HS-5 (cell line): ENCODE measurements at places on chromosomes 2 and 18.

DNA sequence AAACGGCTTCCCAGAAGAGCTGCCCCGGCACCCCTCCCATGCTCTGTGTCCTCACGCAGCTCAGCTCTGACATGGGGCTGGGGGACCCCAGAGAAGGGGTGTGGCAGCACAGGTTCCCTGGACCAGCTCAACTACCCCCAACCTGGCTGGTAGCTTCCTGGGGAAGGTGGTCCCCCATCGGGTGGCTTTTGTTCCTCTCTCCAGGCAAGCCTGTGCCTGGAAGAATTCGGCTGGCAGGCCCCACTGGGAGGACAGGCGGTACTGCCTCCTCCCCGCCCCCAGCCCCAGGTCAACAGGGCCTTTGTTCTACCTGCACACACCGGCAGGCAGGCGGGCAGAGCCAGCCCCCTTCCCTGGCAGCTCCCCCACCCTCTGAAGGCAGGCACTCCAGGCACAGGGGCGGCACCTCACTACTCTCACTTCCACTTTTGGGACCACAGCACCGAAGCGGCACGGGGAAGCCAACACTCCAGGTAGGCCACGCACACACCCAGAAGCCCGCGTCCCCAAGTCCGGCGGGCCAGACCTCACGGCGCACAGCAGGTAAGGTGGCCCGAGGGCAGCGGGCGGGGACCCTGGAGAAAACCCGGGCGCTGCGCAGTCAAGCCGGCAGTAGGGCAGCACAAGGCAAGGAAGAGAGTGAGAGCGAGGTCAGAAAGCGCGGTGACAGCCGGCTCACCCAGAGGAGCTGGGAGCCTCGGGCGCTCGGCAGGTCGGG lies 1.3 kb downstream of the HS6ST1 start:
- DNase-seq, result no peak

DNA sequence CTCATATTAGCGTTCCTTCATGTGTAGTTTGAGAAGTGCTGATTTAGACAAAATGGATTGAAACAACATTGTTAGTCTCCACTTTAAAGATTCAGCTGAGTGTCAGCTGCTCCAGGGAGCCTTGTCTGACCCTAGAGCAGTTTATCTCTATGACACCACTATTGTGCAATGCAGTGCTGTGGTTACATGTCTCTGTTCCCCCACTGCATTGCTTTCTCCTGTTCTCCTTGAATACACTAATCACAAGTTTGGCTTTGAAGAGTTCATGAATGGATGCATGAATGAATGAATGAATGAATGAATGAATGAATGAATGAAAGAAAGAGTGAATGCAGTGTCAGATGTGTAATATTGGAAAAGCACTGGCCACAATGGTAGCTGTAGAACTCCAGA lies 38.3 kb downstream of the GCG start:
- no peak for DNase-seq

DNA sequence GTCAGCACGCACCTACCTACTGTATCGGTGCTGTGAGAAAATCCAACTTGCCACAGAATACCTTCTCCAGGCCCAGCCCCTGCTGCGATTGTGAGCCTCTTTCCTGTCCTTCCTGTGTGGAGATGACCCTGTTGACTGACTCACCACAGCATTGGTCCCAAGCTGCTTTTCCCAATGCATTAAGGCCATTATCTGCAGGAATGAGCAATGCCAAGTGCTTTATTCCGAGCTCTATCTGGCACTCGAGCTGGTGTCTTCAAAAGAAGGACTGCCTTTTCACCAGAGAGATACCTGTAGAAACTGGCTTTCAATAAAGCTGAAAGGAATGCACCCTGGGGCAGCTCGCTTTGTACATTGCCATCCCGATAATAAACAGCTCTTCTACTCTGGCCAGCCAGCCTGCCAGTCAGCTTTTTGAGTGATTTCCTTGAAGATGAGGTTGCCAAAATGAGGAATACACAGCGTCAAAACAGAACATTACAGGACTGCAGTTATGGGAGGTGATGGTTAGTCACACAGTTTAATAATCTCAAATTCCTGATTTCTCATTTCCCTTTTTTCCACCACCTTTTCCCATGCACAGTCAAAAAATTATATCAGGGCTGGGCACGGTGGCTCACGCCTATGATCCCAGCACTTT lies 8.3 kb upstream of the RNF103 start:
- DNase-seq, result no peak

DNA sequence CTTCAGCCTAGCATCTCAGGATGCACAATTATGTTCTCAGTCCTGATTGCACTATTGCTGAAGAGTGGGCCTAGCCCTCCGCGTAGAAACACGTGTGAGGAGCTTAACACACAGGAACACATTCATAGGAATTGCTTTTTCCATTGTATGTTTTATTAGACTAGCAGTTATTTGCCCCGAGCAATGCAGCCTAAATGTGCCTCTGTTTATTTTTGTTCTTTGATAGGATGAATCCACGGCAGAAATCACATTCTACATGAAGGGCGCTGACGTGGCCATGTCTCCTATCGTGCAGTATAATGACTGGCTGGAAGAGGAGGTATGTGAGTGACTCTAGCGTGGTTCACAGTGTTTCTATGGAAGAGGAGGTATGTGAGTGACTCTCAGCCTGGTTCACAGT lies 65.9 kb upstream of the NFATC1 start:
- DNase-seq, result no peak

DNA sequence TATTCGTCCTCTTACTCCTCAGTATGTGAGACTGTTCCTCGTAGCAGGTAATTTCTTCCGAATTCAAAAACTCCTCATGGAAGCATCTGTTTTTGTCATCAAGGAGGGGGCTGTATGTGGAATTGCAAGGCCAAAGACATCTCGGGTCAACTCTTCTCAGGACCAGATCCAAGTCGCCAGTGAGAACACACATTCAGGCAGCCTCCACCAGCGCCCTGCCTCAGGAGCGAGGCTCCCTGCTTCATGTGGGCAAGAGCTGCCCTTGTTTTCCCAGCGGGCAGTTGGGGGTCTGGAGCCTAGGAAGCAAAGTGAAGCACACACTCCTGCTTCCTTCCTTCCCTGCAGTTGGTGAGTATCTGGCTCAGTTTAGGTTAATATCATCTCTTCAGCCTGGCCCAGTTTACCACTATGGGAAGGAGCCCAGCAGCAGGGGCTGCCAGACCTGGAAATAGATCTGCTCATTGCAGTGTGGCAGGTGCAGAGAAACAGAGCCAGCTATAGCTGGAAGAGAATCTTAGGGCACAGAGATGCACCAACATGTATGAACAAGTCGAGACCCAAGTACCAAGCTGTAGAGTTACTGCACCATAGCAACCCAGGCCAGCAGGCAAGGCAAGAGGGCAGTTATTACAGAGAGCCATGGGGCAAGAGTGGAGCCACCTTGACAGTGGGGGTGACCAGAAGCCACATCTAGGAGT lies 25.3 kb downstream of the TMEM127 start:
- no peak for DNase-seq

- DNase-seq, result no peak
Observed at GRCh38 chr2:165904432-165904831, 49.1 kb downstream of the TTC21B start.

GRCh38 chr18:38035193-38035592 lies 469.6 kb upstream of the CELF4 start:
- DNase-seq, result no peak

GRCh38 chr18:35817604-35818352 lies 154.7 kb upstream of the RMP24 start:
- DNase-seq, result no peak

- no peak for DNase-seq
Observed at GRCh38 chr18:635171-635570, 22.3 kb upstream of the TYMS start.

GRCh38 chr2:167478196-167478595 lies 589.9 kb downstream of the XIRP2 start:
- DNase-seq, result no peak

GRCh38 chr2:207071820-207072219 lies 93.9 kb downstream of the KLF7 start:
- DNase-seq, result no peak

GRCh38 chr2:84957771-84958134 lies 13.2 kb upstream of the KCMF1 start:
- no peak for DNase-seq

- DNase-seq, result no peak
Observed at GRCh38 chr18:51137891-51138290, 59.6 kb downstream of the MEX3C start.

DNA sequence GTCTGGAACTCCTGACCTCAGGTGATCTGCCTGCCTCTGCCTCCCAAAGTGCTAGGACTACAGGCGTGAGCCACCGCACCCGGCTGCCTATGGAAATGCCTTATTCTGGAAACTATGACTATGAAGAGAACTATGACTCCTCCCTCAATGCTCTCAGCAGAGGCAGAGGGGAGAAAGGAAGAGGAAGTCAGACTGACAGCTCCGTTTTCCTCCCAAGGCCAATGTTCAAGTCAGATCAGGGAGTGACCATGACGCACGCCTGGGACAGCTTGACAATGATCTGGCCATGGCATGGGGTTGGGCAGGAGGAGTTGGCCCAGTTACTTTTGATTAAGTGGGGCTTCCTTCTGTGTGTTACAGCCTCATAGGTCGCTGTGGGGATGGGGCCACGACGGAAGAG lies 44.3 kb upstream of the MRPL33 start:
- no peak for DNase-seq

DNA sequence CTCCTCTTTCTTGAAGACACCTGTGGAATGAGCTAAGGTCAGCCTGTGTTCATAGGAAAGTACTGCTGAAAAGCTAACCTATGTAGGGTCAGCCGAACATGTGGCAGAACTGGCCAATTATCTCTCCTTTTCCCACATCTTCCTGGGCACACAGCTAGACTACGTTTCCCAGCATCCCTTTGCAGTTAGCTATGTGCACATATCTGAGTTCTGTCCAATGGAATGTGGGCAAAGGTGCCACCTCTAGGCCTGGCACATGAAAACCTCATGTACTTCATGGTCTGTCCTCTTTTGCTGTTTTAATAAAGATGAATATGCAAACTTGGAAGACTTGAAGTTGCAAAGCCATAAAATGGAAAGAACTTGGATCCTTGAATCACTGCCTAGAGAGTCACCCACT lies 352.6 kb downstream of the TNS1 start:
- no peak for DNase-seq

DNA sequence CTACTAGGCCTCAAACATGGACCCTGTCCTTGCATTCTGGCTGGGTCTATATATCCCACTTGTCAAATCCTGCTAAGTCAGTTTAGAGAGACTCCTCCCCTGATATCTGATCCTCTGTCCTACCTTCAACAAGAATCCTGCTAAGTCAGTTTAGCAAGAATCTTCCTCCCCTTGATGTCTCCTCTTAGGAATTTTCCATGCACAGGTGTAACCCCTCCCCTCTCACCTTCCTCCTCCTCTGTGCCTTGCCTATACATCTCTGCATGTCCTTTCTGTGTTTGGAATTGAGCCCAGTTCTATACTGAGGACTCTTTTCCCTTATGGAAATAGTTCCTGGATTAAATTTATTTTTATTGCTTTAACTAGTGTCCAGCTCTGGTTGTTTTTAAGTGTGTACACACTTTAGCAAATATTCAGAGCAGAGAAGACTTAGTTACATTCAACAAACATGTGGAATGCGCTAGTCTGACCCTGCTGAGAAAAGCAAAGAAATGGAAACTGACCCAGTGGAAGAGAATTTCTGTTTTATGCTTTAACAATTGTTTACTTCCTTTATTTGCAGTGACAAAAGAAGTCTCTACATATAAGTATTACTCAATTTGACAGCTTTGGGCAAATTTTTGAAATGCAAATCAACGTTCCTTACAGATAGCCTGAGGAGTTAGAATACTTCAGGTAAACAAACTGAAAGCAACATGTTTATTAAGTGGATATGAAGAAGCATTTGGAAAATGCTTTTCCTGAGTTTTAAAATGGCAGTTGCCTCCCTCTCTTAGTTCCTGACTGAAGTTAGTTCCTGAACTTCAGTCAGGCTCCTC lies 80.6 kb downstream of the RIT2 start:
- no peak for DNase-seq

- DNase-seq, result peak; percentile 45
Observed at GRCh38 chr2:46748735-46749531, 166.7 kb downstream of the MCFD2 start.

GRCh38 chr2:235195921-235196320 lies 244.1 kb downstream of the SH3BP4 start:
- DNase-seq, result no peak

DNA sequence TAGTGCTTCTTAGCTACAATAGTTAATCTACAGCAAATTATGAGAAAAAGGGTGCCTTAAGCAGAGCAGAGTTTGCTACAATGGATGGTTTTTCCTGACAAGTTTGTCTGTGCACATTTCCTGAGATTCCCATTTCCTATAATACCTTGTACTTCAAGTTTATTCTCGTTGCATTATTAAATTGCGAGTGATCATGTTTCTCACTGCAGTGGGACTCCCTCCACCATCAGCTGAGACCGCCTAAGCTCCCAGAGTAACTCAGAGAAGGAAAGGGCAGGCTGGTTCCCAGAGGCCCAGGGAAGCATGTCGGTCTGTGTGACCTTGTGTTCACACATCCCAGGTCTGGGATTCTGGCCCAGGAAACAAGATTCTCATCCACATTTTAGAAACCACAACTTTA lies 162.1 kb downstream of the ARL4C start:
- no peak for DNase-seq

GRCh38 chr2:190185380-190185779 lies 122.9 kb upstream of the MSTN start:
- no peak for DNase-seq

- DNase-seq, result no peak
Observed at GRCh38 chr18:53660306-53660705, 564.2 kb downstream of the MBD2 start.

DNA sequence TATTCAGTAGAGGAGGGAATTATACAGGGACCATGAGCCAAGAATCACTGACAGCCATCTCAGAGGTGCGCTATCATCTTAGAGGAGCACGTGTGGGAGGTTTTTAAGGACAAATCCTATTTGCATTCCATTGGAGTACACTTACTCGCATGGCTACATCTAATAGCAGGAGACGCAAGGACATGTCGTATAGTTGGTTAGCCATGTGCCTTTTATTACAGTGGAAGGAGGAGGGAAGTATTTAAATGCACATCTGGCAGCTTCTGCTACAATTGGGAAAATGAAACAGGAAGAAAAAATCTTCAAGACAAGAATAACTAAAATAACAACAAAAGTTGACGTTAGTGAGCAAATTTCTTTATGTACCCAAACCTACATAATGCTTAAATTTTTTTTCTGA lies 86.5 kb upstream of the UGP2 start:
- DNase-seq, result no peak
